Spleen (tissue), 13 donors: ENCODE measurements at places on chromosomes 11 and 22. TPM values are rescaled to one million over a fixed set of nuclear protein-coding genes. Genes with fewer than 3 reads are reported as not detected.

DNA sequence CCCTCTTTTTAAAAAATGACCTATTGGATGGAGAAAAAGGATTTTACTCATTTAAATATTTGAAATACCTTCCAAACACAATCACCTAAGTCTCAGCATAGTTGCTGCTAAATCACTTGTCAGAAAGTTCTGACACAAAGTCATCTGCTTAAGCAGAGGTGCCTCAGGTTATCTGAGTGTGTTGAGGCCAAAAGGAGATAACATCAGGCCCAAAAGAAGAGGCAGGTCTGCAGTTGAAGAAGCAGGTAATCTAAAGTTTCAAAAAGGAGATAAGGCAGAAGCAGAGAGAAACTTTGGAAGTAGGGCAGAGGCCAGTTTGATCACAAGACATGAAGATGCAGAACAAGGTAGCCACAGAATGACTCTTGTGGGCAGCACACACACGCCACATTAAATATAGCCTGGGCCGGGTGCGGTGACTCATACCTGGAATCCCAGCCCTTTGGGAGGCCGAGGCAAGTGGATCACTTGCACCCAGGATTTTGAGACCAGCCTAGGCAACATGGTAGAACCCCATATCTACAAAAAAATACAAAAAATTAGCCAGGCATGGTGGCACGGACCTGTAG is 175.7 kb upstream of the API5 start:
- H3K4me3 ChIP-seq, result no peak overlapping the region
- H3K27me3 ChIP-seq, result no peaks in the 10 kb centered on the region
- no peaks in the 10 kb centered on the region for H3K4me1 ChIP-seq
- DNase-seq, result no peak
- H3K36me3 ChIP-seq, result no peaks in the 10 kb centered on the region

- H3K4me3 ChIP-seq, result no peak overlapping the region
- H3K27me3 ChIP-seq, result no peaks in the 10 kb centered on the region
- H3K4me1 ChIP-seq, result no peaks in the 10 kb centered on the region
- DNase-seq, result no peak
Measured at GRCh38 chr11:39205236-39205995, 2254.0 kb downstream of the LRRC4C start.

Gene CRYAB
- total RNA-seq, result 11.2 TPM

Gene OR5A1
- not detected for total RNA-seq
